ENCODE measurements at places on chromosomes 3 and 15. TPM values are rescaled to one million over a fixed set of nuclear protein-coding genes. Genes with fewer than 3 reads are reported as not detected.

Gene STRA6
- 0.71 TPM for total RNA-seq

- H3K4me1 ChIP-seq, result peaks cover 16% of the 10 kb centered on the region
- DNase-seq, result no peak
- no peaks in the 10 kb centered on the region for H3K36me3 ChIP-seq
- H3K27ac ChIP-seq, result no peak overlapping the region
- H3K4me3 ChIP-seq, result no peak overlapping the region
Observed at GRCh38 chr3:37689645-37690356, 171.9 kb upstream of the CTDSPL start.

DNA sequence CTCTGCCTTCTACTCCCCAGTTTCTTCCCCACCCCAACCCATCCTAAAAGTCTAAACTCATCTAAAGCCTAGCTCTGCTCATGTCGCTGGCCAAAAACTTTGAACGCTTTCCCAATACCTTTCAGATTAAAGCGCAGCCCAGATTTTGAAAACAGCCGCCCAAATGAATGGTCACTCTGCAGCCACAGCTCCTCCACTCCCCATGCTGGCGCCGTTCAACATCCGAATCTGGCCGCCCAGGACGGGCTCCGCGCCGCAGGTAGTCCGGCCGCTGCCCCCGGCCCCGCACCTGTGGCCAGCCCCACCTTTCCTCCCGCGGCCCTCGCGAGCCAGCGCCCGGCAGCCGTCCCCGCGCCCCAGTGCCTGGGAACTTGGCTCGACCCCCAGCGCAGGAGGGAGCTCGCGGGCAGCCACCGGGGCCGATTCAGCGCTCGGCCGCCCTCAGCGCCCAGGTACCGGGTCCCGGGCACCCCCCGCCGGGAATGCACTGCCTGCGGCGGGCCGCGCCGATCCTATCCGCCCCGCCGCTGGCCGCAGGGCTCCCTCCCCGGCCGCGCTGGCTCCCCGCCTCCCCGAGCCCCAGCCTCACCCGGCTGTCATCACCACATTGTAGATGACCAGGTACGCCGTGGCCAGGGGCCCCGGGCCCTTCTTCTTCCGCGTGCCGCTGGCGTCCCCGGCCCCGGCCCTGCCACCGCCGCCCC lies 417 bp downstream of the HACD2 start:
- peaks cover 20% of the 10 kb centered on the region for H3K4me1 ChIP-seq
- peaks cover 21% of the 10 kb centered on the region for H3K36me3 ChIP-seq
- H3K27ac ChIP-seq, result peak overlapping the region; percentile 96

DNA sequence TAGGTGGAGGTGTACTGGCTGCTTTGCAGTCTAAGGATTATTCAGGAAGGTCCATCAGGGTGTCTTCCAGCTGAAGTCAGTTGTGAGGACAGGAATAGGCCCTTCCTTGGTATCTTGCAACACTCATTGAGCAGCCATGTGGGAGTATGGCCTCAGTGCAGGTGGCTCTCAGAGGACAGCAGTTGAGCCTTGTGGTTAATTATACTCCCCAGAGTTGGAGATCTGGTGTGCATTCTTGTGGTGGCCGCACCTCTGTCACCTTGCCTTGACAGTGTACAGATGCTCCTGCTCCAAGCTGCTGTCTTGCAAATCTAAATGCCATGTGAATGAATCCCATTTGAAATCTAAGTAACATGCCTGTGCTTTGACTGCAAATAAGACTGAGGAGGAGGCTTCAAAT lies 339.9 kb upstream of the BCHE start:
- no peaks in the 10 kb centered on the region for H3K4me1 ChIP-seq
- no peaks in the 10 kb centered on the region for H3K36me3 ChIP-seq
- H3K4me3 ChIP-seq, result no peak overlapping the region
- DNase-seq, result no peak
- H3K27ac ChIP-seq, result no peak overlapping the region
- no peaks in the 10 kb centered on the region for H3K27me3 ChIP-seq

Gene GOLGA6B
- total RNA-seq, result not detected

DNA sequence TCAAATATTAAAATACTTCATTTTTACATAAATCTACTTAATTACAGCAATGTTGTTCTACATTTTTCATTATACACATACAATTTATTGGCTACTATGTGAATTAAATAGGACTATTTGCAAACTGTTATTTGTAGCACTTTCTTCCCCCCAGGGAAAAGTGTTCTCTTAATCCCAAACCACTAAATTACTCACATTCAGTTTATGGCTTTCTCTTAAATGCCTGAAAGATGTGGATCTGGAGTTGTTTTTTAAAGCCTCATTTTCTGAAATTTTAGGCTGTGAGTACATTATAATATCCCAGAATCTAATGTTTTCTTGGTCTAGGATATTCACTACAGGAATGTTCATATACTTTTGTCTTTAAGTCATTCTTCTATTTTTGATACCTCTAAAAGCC lies 32.7 kb downstream of the PRTG start:
- H3K4me3 ChIP-seq, result no peak overlapping the region
- H3K36me3 ChIP-seq, result no peaks in the 10 kb centered on the region
- H3K27me3 ChIP-seq, result no peaks in the 10 kb centered on the region
- H3K4me1 ChIP-seq, result no peaks in the 10 kb centered on the region
- no peak for DNase-seq
- H3K27ac ChIP-seq, result no peak overlapping the region

Gene SPSB4
- 1.4 TPM for total RNA-seq

- no peak overlapping the region for H3K27ac ChIP-seq
- no peaks in the 10 kb centered on the region for H3K4me1 ChIP-seq
- no peak overlapping the region for H3K4me3 ChIP-seq
Observed at GRCh38 chr15:38733331-38733730, 168.7 kb upstream of the RASGRP1 start.

DNA sequence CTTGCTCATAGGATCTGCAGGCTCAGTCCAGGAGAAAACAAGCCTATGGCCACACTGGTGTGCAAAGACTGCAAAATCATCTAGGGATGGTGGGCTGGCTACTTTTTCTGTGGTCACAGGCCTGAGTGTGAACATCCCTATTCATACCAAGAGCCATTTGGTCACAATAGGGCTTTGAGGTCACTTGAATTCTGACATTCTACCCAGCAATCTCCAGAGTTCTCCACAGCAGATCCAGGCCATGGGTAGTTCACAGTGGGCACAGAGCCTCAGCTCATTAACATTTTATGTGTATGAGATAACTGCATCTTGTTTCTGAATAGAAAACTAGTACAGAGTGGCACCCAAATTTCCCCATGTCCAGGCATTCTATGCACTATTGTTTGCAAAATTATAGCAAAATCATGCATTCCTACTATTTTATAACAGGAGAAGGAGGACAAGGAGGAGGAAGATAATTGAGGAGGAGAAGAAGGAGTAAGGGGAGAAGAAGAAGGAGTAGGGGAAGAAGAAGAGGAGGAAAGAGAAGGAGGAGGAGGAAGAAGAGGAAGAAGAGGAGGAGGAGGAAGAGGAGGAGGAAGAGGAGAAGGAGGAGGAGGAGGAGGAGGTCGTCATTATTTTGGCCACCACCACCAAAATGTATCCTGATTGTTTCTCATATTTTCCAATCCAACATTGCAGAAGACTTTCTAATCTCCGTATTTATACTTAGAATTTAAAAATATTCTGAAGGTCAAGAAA lies 129.0 kb downstream of the SEMA6D start:
- no peak for DNase-seq
- H3K4me3 ChIP-seq, result no peak overlapping the region
- no peaks in the 10 kb centered on the region for H3K36me3 ChIP-seq
- H3K27me3 ChIP-seq, result no peaks in the 10 kb centered on the region
- H3K4me1 ChIP-seq, result no peaks in the 10 kb centered on the region

GRCh38 chr3:129569856-129570255 lies 26.9 kb downstream of the H1-8 start:
- DNase-seq, result no peak
- H3K27ac ChIP-seq, result no peak overlapping the region
- no peaks in the 10 kb centered on the region for H3K4me1 ChIP-seq
- H3K27me3 ChIP-seq, result no peaks in the 10 kb centered on the region

Measured in sigmoid colon (tissue), 7 donors.